Thoracic aorta (tissue), 2 donors: ENCODE measurements at places on chromosomes 1 and 21.
A peak's percentile ranks its signal among the peaks of the same experiment; 100 is the strongest.

GRCh38 chr21:27423038-27423437 is 456.1 kb upstream of the ADAMTS5 start:
- peak; percentile 20 for DNase-seq

- no peak for DNase-seq
Observed at GRCh38 chr1:51689075-51689440, 72.2 kb downstream of the OSBPL9 start.

DNA sequence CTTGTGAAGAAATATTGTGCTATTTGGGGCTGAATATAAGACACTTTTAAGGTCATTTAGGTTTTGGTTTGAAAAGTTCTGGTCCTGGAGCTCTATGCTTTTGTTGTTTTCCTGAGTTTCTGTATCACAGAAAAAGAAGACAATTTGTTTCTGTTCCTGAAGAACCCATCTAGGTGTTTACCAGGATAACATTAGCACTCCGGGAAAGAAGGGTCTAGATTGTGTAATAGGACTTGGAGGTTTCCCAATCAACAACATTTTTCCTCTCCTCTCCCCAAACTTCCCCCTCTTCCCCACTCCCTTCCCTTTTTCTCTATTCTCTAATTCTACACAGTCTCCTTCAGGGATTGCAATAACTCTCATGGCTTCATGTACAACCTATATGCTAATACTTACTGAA is 78.7 kb downstream of the PTPRC start:
- DNase-seq: no peak

GRCh38 chr1:219791766-219792165 is 136.6 kb downstream of the SLC30A10 start:
- no peak for DNase-seq

GRCh38 chr1:229339520-229339919 is 3.3 kb downstream of the CCSAP start:
- DNase-seq: no peak

DNA sequence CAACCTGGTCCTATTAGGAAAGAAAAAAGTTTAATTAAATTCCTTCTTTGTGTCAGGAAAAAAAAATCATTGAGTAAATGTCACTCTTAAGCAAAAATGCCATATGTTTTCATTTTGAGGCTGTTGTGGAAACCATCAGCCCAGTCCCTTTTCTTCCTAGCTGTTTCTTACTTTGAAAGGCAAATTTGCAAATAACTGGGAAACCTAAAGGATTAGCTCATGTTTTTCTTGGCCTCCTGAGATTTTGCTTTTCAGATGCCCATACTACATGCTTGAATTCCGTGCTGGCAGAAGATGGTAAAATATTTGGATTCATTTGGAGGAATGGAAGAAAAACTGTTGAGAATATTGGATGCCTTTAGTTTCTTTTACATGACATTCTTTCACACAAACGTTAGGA is 182.1 kb upstream of the ADAMTS5 start:
- no peak for DNase-seq

- no peak for DNase-seq
Observed at GRCh38 chr1:155272466-155273342, 600 bp downstream of the CLK2 start.

- DNase-seq: no peak
Observed at GRCh38 chr1:30111431-30111830, 612.0 kb downstream of the MATN1 start.

DNA sequence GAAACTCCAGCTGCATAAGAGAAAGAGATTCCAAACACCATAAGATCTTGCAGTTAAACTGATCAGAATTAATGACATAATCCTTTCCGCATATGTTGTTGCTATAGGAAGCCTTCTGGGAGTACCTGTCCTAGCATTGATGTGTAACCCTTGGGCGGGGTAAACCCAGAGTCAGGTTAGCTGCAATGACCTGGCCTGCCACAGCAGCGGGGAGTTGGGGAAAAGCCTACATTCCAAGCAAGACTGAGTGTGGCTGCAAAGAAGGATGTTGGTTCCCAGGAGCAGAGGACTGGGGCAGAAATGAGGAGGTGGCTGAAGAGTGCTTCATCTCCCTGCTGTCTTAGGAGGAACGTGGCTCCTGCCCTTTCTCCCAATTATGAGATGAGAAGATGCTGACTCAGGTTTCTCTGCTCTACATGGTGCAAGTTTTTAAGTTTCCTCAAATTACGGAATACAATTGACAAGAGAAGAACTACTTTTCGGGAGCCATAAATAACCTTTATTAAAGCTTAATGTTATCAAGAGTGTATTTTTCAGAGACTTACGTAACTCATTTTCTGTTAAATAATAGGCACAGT is 142.1 kb downstream of the RYR2 start:
- DNase-seq: no peak

- DNase-seq: no peak
Observed at GRCh38 chr1:46543761-46544560, 7.5 kb downstream of the KNCN start.
